ENCODE measurements at places on chromosomes 1 and 21.

GRCh38 chr21:42807938-42808613 lies 71.3 kb downstream of the WDR4 start:
- DNase-seq: no peak

- DNase-seq: no peak
Observed at GRCh38 chr1:31943546-31944184, 5.5 kb upstream of the PTP4A2 start.

DNA sequence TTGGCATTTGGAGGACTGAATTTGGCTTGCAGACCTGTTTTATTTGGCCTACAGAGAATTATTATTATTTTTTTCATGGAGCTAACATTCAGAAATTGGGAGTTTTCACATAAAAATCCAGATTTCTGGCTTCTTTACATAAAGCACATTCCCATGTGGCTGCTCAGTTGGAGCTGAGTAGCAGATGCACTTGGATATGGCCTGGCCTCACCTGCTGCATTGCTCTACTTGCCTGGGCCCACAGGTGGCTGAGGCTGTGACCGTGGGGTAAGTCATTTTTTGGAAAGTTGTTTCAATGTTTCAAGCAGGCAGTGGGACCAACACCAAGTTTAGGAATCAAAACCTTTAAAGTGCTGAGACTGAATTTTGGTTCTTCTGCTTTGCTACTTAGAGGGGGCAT lies 56.7 kb downstream of the GADD45A start:
- no peak for DNase-seq

DNA sequence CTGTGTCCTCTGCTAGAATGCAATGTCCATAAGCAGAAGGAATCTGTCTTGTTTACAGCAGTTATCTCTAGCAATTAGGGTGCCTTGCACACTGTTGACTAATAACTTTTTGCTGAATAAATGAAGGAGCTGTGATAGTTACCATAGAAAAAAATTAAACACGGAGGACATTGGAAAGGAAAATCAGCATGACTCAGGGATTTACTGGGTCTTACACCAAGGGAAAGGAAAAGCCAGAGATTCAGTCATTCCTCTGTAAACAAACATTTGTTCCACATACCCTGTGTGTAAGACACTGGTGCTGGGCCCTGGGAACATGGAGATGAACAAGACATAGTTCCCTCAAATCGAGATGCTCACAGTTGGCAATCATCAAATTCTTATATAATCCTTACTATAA lies 183.3 kb downstream of the PTGER3 start:
- no peak for DNase-seq

DNA sequence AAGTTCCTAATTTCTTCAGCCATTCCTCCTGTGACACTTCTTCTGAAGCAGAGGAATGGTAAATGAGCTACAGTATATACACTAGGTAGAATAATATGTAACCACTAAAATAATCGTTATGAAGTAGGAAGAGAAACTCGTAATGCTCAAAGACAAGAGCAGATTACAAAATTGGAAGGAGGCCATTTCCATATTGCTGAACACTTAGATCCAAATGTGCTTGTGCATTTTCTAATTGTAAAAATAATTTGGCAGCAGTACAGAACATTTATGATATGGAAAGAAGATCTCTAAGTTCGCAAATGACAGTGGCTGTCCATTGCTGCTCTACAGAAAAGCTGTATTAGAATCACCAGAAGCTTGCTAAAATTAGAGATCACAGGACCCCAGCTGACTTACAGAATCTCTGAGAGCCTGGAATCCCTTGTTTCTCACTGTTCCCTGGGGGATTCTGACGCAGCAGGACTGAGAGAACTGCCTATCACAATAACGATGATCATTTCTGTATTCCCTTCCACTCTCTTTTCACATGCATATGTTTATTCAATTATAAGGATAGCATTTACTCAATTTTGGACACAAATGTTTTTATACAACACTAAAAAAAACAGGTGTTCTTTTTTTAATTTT lies 242.1 kb downstream of the OMA1 start:
- DNase-seq: no peak

DNA sequence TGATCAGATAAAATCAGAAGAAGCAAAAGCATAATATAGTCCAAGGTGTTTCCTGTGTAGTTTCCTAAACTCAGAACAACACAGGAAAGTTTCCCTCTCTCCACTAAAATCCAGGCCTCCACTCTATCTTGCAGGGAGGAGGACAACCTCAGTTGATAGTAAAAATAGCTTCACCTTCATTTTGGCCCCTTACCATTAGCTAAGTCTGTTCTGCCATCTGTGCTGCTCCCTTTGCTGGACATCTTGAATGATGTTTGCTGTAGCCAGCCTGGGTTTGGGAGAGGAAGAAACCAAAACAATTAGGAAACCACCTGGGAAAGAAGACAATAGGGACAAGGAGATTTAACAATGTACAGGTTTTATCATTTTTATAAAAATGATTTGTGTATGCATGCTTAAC lies 18.6 kb downstream of the DCAF8 start:
- DNase-seq: no peak

DNA sequence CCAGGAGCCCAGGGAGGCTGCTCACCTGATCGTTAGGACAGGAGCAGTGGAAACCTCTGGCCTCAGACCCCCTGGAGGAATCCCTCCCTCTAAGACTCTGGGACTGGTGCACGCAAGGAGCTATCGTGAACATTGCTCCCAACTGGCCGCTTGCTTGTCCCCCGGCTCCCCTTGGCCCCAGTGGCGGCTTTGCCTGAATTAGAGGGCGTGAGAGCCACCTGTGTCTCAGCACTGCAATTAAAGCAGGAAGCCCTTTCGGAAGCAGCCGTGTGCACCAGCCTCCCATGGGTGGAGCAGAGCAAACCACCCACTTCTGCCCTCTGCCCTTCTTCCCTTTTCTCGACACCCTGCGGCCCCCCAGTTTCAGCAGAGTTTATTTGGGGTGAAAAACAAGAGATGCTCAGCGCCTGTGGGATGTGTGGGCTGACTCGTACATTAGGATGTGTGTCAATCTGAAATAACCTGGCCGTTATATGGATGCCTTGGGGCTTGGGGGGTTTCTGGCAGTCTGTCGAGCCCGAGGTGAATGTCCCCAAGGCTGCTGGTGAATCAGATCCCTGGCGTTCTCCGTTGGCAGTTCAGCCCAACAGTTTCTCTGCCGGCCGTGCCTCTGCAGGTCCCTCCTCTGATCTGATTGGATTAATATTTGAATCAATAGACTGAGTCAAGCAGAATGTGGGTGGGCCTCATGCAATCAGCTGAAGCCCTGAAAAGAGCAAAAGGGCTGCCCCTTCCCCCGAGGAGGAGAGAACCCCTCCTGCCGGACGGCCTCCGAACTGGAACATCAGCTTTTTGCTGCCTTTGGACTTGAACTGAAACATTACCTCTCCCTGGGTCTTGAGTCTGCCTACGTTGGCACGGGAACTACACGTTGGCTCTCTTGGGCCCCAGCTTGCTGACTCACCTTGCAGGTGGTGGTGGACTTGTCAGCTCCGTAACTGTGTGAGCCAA lies 7.3 kb upstream of the UMODL1 start:
- no peak for DNase-seq

- no peak for DNase-seq
Observed at GRCh38 chr1:6471086-6471969, 5.4 kb upstream of the TNFRSF25 start.

DNA sequence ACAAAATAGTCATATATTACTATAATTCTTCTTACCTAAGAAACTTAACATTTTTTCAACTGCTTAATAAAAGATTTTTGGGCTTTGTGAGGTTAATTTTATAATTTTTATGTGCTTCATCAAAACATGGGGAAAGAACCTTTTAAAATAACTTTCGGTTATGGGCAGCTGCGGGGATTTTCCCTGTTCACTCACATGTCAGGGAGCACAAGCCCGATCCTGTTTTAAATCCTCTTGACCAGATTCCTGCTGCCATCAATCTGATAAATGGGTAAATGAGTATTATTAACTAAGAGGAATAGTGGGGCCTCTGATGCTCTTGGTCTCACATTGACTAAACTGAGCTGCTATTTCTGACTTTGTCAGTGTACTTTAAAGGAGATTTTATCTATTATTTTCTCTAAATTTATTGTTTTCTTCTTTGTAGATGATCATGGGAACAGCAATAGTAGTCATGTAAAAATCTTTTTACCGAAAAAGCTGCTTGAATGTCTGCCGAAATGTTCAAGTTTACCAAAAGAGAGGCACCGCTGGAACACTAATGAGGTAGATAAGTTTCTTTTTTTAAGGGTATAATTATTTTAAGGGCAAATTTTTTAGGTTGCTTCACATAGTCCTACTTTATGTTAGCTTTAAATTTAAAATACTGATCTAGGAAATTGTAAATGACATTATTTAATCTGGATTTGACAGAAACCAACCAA lies 39.6 kb downstream of the CAMTA1 start:
- no peak for DNase-seq

- no peak for DNase-seq
Observed at GRCh38 chr1:204196068-204196795, at the start of gene KISS1. TSS of gene KISS1 (minus strand) at chr1:204196491. CDS start at chr1:204192876, 3,615 bp downstream.

- DNase-seq: no peak
Observed at GRCh38 chr1:173871091-173871490, 2.9 kb downstream of the ZBTB37 start.

DNA sequence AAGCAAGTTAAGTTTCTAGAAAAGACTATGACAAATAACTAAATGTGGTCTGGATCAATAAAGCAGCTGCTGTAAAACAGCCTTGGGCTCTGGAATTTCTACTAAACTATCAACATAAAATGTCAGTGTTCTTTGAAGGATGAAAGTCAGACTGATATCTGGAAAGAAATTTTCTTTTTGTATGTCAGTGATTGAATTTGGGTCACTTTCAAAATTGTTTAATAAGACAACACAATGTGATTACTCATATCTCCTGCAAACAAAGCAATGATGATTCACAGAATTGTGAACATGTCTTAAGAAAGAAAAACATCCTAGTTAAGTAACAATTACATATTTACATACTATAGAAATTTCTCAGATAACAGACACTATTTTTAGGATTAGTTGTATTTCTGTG lies 826.4 kb downstream of the PLA2G4A start:
- no peak for DNase-seq
